Left renal cortex interstitium (tissue), 4 donors: ENCODE measurements at places on chromosomes 3 and 15.

GRCh38 chr3:128178782-128179483 is 25.7 kb downstream of the EEFSEC start:
- no peak for DNase-seq

DNA sequence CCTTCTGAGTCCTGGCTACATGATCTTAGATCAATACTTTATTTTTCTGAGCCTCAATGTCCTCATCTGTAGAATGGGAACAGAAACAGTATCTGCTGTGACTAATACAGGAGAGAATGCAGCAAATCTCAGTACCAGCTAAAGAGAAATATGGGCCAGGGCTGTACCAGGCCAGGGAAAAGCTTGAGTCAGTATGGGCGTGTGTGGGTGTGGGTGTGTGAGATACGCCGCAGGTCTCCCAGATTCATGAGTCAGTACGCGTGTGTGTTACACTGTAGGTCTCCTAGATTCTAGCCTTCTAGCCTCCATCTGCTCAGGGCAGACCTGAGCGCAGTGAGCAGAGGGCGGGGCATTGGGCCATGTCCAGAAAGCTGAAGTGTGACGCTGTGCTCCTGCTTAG is 15.2 kb downstream of the GNAI2 start:
- DNase-seq, result no peak

GRCh38 chr3:158804441-158804840 is 2.6 kb downstream of the MFSD1 start:
- DNase-seq, result no peak

- DNase-seq, result no peak
These were observed 26.4 kb upstream of the TNFAIP8L3 start for GRCh38 chr15:51121118-51121517.

GRCh38 chr3:151931171-151931570 is 57.7 kb downstream of the SUCNR1 start:
- DNase-seq, result no peak

- no peak for DNase-seq
These were observed 721 bp upstream of the ZIC1 start for GRCh38 chr3:147408188-147409100.

DNA sequence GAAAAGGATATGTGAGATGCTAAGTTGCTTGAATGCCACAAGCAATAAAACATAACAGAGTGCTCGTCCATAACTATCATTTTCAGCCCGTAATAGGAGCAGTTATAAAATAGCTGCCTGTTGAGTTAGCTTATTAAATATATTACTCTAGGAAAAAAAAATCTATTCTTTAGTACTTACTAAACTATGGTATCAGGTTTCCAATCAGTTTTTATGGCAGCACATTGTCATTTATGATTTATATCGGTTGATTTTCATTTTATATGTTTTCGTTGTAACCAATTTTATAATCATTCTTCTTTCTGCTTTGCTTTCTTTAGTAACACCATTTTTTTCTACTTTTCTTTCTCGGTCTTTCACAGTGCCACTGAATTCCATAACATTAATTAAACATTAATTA is 51.9 kb downstream of the SEMA6D start:
- no peak for DNase-seq

DNA sequence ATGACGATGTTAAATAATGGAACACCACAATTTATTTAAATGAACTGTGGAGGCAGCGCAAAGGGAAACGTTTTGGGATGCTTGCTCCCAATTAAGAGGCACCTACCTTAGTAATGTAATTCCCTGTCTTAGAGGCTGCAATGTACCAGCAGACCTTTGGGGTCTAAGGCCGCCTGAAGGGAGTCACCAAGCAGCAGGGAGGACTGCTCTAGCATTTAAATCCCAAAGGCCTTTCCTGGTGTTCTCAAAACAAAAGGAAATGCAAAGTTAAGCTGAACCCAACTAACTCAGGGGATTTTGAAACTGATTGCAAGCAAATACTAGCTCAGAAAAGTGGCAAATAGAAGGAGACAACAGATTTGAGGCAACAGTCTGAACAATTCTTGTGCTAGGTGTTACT is 510.8 kb downstream of the GABRG3 start:
- no peak for DNase-seq

DNA sequence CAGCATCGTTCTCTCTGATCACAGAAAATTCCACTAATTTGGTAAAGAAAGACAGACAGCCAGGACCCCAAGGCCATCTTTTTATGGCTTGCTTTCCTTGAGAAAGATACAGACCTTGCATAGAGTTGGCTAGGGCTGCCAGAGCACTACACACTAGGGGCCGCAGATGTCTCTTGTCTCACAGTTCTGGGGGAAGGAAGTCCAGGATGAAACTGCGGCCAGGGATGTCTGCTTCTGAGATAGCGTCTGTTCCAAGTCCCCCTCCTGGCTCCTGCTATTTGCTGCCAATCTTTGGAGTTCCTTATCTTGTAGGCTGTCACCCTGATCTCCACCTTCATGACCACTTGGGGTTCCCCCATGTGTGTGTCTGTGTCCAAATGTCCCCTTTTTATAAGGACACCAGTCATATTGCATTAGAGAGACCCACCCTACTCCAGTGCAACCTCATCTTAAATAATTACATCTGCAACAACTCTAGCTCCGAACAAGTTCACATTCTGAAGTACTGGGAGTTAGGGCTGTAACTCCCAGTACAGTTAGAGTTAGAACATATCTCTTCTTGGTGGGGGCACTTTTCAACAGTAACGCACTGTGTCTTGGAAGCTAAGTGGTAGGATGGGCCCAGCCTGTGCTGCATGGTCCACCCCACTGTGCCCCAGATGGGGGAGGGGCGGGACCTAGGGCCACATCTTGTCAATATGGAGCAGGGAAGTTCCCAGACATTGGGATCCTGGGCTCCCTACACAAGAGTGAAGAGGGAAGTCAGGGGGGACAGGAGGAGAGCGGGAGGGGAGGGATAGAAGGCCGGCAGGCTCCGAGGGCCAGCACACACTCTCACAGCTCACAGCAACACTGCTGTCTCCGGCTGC is 42.2 kb downstream of the KLF15 start:
- DNase-seq, result no peak

GRCh38 chr3:167750272-167750971 is 14.9 kb downstream of the SERPINI1 start:
- no peak for DNase-seq

- DNase-seq, result no peak
These were observed 17.1 kb downstream of the SKIC8 start for GRCh38 chr15:78282324-78282723.

- DNase-seq, result no peak
These were observed 1.8 kb downstream of the HES1 start for GRCh38 chr3:194137506-194138474.

DNA sequence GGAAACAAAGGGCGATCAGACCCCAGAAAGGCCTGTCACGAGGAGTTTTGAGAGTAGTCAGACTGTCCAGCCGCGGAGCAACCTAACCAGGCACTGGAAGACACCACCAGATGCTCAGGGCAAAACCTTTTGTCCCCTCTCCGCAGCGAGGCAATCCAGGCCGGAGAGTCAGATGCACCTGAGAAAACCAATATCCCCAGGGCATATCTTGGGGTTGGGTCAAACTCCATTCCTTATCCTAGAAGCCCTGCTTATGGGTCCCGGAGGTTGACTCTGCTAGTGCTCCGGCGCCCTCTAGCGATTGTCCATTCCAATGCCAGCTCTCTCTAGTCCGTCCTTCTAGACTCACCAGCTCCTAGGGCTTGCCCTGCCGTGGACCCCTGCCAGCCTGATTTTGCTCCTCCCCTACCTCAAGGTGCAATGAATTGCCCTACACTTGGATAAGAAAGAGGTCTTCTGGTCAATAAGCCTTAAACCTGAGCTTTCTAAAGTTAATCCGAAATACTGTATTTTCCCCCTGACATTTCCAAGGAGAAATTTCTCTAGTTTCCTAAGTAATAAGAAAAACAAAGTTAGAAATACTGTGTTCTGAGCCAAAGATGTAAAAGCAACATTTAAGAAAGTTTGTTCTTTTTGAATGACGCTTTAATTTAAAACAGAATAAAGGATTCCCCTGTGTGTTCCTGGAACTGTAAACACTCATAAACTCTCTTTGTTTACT is 5.5 kb downstream of the CPNE4 start:
- no peak for DNase-seq

- no peak for DNase-seq
These were observed 12.1 kb downstream of the NR2F2 start for GRCh38 chr15:96342406-96343112.

- DNase-seq, result no peak
These were observed 203.5 kb upstream of the TBC1D5 start for GRCh38 chr3:17945799-17946399.
